ENCODE measurements at places on chromosomes 13 and 19.

DNA sequence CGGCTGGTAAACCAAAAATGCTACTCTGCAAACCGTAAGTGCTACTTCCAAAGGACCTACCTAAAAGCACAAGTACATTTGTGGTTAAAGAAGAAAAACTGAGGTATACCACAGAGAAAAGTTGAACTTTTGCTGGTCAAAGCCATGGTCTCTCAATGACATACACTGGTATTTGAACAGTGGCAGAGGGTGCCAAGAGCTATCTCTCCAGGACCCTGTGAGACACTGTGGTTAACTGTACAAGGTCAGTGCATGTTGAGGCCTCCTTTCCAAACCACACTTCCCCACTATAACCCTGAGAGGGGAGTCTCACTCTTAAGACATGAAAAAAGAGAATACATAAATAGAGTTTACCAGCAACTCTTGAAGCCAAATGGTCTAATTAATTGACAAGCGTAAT is 49.5 kb downstream of the COL4A1 start:
- no peak for DNase-seq

- peak; percentile 55 for DNase-seq
These were observed 8.7 kb upstream of the CREB3L3 start for GRCh38 chr19:4144666-4145249.

DNA sequence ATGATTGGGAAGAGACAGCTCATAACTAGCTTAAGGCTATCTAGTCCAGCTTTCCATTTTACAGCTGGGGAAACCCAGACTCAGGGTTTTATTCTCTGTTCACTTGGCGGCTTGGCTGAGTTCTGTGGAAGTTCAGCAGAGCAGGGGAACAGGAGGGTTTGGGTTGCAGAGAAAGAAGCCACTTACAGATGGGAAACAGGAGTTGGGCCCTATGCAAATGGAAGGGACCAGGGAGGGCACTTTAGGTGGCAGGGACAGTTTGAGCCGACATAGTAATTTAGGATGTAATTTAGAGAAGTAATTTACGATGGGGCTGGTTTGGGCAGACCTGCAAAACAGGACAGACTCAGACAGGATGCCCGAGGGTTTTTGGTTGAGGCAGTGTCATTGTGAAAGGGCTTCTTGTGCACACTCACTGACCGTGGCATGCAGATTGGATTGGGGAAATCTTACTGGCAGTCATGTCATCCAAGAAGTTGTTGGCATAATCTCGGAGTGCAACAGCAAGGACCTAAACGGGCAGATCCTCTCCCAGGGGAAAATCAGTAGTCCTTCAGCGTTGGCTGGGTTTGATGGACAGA is 47.3 kb upstream of the GPR183 start:
- peak; percentile 58 for DNase-seq

GRCh38 chr13:59299584-59299983 is 864.1 kb downstream of the DIAPH3 start:
- DNase-seq, result no peak

- DNase-seq, result no peak
These were observed 235.1 kb downstream of the DLEU7 start for GRCh38 chr13:50608370-50608769.

DNA sequence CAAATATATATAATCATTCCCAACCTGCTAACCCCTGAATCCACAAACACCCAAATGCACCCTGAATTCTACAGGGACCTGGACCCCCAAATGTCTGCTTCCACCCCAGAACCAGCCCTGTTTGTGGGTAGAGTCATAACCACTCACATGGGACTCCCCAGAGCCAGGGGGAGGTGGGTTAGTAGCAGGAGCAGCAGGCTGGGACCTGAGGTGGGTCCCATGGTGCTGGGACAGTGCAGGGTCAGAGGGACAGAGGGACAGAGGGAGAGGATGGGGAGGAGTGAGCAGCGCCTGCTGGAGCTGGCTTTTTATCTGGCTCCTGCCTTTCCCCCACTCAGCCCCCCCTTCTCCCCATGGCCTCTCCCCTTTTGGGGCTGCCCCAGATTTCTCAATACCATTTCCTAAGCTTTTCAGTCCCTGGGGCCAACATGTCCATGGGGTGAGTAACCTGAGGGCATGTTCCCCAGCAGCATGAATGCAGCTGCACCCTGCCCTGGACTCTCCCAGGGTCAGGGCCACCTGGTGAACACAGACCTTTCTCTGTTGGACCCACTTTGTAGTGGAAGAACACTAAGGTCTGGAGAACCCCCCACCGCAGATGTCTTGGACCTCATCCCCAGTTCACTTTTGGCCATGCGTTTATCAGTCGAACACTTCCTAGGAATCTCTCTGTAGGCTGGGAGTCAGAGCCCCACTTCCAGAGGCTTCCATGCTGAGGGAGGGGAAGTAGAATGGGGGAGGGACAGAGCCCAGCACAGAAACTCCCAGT is at the start of gene C3:
Gene C3, minus strand, starts transcription at position 282 of the 769 bp plus-strand sequence. Its CDS starts 61 bp downstream, at position 221.
- peak; percentile 38 for DNase-seq

- no peak for DNase-seq
These were observed 135.6 kb downstream of the SLC7A1 start for GRCh38 chr13:29459813-29460355.

- DNase-seq, result no peak
These were observed 1.7 kb downstream of the CEACAM5 start for GRCh38 chr19:41709951-41710645.

DNA sequence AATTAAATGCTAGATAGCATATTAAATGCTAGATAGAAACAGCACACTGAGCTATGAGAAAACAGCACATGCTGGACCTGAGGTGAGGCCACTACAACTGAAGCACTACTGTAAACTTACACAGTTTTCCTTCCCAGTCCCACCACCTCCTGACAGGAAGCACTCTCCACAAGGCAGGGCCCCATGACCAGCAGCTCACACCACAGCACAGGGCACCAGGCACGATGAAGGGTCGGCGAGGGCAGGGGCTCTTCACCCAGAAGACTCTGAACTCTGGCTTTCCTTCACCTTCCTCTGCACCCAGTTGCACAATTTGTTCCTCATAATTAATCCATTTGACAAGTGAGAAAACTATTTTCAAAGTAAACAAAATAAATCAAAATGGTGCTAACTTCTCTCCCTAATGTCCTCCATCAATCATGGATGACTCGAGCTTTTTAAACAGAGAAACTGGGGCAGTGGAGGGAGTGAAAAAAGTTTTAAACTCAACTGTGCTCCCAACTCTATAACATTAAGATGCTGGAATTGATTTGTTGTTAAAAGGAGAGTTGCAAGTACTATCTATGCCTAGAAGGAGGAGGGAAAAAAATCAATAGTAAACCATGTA is 568.7 kb downstream of the UQCRFS1 start:
- no peak for DNase-seq

GRCh38 chr19:12984683-12985048 is 10.6 kb upstream of the NFIX start:
- DNase-seq, result no peak

DNA sequence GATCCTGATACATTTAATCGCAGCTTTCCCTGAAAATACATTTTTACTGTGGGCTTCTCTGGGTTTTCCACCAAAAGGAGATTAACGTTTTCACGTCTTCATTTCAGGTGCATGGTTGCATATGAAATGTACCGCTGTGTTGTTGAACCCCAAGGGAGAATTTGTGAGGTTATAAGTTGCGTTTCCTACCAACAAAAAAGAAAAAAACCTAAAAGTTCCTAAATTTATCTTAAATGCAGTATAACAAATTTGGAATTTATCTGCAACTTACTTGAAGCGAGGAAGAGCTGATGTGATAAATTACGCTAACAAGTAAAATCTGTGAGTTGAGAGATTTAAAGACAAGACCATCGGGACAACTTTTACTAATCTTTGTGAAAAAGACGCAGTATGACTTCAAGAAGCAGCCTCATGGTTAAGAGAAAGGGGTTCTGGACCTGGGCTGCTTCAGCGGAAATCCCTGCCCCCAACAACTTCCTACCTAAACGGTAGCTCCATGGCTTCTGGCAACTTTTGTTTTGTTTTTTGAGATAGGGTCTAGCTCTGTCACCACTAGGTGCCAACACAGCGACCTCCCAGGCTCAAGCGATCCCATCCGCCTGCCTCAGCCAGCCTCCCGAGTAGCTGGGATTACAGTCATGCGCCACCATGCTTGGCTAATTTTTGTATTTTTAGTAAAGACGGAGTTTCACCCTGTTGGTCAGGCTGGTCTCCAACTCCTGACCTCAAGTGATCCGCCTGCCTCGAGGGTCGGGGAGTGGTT is 958 bp upstream of the OBI1 start:
- peak; percentile 1 for DNase-seq

DNA sequence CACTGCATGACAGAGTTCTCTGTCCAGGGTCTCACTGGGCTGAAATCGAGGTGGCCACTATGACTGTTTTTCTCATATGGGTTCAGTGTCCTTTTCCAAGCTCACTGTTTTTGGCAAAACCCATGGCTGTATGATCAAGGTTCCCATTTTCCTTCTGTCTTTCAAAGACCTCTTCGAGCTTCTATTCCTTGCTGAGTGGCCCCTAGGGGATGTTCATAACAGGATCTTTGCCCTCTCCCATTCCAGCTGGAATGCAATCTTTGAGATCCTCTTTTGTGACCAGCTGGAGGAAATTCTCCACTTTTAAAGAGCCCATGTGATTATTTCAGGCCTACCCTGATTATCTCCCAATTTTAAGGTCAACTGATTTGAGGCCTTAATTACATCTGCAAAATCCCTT is 572.5 kb upstream of the SLC10A2 start:
- no peak for DNase-seq

DNA sequence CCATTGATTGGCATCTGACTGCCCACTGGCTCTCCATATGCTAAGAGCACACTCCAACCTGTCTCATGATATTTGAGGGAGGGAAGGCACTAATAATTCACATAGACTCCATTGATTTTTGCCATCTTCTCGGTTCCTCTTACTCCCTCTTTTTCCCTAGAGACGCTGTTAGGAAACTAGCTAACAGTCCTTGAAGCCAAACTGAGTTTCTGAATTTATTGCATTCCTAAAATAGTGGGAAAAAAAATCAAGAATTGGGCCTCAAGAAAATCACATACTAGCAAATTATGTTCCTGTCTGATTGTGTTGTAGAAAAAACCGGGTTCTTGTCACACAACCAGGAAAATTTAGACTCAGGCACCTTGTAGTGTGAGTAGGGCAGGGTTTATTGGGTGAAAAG is 86.4 kb upstream of the SLC7A1 start:
- DNase-seq, result no peak

All from EH (cell line).